NCI-H1048 (cell line): ENCODE measurements at places on chromosomes 1 and 21.

DNA sequence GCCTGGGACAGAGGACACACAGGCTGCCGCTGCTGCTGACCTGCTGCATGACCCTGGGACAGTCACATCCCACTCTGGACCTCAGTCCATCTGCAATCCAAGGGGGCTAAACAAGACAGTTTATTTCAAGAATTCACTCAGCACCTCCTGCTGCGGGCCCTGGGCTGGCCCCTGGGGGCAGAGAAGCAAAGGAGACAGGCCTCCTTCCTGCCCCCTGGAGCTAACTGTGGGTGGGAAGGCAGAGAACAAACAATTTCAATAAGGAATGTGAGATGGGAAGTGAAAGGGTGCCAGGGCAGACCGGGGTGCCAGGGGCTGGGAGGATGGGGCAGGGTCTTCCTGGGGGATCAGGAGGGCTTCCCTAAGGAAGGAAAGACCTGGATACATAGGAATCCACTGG, 60.0 kb downstream of the TAS1R2 start:
- DNase-seq = no peak

- DNase-seq = no peak
Measured at GRCh38 chr1:172421974-172422604, 1.6 kb downstream of the C1orf105 start.

GRCh38 chr21:34243562-34243961, 120.2 kb upstream of the KCNE2 start:
- no peak for DNase-seq

GRCh38 chr1:30807318-30808066, 49.9 kb upstream of the LAPTM5 start:
- peak; percentile 34 for DNase-seq

DNA sequence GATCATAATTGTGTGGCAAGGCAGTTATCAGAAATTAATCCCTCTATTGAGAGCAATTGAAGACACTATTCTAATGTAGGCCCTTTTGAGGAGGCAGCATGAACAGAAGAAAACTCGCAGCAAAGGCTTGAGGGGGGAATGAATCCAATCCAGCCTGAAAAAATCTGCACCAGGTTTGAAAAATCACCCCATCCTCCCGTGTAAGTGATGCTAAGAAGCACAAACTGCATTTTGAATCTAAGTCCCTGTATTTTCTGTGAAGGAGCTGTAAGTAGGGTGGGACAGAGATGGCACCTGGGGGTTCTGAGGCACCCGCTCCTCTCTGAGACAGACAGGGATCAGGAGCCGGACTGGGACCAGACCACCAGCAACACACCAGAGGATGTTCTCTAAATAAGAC, at the start of gene CRB1:
Gene CRB1 (plus strand): TSS at position 241 of the 400 bp plus-strand sequence. CDS start 161 bp downstream, outside the sequence.
- DNase-seq = no peak

DNA sequence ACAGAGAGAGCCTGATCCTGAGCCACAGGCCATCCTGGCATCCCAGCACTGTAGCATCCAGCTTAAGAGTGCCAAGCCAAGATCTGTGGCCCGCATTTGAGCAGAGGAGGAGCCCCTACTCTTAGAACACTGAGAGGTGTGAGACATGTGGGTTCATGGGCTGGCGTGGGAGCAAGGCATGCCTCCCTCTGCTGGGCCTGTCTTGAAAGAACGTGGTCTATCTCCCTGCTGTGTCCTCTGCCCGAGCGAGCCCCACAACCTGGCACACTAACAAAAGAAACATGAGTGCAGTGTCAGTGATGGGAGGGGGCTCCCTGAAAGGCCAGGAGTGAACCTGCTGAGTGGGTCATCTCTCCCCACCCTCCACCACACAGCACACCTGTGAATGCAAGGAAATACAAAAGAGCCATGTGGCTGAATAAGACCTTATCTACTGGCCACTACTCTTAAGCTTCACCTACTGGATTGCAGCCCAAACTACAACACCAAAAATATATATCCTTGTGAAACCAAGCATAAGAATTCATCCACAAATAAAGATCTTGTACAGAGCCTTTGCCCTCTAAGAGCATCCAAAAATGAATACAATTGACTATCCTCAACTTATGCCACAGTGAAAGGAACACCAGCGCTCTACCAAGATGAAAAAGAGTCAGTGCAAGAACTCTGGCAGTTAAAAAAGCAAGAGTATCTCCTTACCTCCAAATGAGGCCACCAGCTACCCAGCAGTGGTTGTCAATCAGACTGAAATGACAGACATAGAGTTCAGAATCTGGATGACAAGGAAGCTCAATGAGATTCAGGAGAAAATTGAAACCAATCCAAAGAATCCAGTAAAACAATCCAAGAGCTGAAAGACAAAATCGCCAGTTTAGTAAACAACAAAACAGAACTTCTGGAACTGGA, 259.4 kb upstream of the DAB1 start:
- DNase-seq = no peak

DNA sequence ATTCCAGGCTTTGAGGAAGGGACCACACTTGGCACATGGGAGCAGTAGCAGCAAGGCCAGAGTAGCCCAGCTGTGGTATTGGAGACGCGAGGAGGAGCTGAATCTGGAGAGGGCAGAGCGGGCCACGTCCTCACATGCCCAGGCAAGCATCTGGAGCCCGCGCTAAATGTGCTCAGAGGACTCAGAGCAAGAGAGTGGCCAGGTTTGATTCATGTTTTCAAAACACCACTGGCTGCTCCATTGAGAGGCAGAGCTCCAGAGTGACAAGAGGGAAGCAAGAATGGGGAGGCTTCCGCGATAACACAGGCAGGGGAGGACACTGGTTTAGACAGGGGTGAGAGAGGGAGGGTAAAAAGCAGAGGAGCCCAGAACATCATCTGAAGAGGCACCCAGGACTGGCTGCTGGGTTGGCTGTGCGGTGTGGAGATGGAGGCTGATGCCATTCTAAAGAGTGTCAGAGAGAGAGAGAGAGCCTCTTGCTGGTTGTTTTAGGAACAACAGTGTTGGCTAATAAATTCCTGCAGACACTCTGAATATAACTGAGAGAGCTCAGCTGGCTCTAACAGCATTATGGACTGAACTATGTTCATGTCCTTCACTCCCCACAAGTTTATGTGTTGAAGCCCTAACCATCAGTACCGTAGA, 32.3 kb downstream of the RCAN1 start:
- no peak for DNase-seq

- DNase-seq = no peak
Measured at GRCh38 chr1:180815188-180815587, 97.5 kb upstream of the KIAA1614 start.

- DNase-seq = no peak
Measured at GRCh38 chr1:19273106-19273843, 15.3 kb downstream of the AKR7A3 start.

DNA sequence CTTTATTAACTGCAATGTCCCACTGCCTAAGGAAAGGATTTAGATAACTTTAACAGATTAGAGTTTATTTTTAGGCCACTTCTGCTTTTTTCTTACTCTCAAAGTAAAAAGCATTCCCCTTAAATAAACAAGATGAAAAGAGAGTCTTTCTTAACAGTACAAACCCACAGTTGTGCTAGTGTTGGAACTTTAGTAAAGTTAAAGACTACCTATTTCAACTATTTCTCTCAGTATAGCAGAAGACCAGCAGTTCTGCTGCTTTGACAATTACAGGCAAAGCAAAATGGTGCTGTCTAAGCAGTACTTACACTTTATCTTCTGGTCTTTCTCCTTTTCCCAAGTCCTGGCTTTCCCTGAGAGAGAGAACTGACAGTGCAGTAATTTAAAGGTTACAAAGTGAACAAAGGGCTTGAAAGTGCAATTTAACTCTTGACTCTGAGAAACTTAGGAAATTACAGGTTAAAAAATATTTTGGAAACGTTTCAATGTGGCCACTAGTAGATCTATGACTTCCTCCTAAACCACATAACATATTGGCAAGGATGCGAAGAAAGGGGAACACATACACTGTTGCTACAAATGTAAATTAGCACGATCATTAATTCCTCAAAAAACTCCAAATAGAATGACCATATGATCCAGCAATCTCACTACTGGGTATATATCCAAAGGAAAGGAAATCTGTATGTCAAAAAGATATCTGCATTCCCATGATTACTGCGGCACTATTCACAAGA, 135.4 kb upstream of the POGK start:
- no peak for DNase-seq

DNA sequence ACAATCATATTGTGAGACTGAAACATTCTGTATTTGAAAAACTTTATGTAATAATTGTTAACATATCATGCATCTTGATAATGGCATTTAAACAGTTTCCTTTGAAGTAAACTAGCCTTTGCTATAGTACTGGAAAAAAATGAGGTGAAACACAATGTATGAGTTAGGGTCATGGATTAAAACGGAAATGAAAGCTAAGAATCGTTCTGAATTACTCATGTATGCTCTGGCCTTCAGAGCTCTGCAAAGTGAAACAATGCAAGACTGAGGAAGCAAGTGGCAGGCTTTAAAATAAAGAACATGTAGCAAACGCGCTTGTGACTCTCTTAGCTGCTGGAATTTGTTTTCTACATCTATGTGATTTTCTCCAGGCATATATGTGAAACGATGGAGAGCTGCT, 317.1 kb downstream of the DPYD start:
- DNase-seq = no peak

DNA sequence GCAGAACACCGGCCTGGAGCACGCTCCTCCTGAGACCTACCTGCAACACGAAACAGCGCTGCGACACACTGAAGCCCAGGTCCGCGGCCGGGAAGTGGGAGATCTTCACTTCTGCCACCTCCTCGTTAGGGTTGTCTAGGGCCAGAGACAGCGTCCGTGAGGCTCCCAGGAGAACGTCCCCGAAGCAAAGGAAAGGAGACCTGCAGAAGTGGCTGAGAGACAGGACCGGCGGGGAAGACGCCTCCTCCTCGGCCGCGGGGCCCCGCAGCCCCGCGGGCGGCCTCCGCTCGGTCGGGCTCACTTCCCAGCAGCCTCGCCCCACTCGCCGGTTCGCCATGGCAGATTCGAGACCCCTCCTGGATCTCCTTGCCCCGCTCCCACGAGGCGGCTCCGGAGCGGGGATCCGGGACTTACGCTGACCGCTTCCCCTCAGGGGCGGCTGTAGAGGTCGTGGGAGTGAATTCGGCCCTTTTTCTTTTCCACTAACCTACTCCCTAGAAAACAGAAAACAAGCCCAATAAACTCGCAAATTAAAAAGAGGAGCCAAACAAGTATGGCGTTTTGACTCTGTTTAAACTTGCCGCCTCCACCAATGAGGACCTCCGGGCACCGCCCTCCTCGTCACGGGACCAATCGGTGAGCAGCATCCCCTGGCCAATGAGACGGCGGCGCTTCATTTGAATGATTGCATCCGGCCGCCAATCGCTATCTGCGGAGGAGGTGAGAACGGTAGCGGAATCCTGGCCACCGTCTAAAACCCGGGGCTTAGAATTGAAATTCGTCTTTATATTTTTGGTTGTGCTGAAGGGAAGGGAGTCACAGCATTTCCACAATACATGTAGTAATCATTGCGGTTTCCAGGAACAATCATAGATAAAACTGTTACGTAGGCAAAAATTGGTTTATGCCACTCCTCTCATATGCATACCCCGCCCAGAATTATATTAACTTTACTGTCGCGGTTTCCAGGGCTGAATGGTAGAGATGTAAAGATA, at the start of gene ASPM:
Gene ASPM (minus strand): TSS at position 569 of the 995 bp plus-strand sequence. CDS start 232 bp downstream, at position 337.
- DNase-seq = peak; percentile 98

- no peak for DNase-seq
Measured at GRCh38 chr21:45376459-45377324, 28.3 kb upstream of the COL18A1 start.

GRCh38 chr1:109198043-109198695, 15.5 kb upstream of the SARS1 start:
- DNase-seq = no peak

GRCh38 chr1:162324396-162324795, 52.3 kb downstream of the SPATA46 start:
- no peak for DNase-seq

DNA sequence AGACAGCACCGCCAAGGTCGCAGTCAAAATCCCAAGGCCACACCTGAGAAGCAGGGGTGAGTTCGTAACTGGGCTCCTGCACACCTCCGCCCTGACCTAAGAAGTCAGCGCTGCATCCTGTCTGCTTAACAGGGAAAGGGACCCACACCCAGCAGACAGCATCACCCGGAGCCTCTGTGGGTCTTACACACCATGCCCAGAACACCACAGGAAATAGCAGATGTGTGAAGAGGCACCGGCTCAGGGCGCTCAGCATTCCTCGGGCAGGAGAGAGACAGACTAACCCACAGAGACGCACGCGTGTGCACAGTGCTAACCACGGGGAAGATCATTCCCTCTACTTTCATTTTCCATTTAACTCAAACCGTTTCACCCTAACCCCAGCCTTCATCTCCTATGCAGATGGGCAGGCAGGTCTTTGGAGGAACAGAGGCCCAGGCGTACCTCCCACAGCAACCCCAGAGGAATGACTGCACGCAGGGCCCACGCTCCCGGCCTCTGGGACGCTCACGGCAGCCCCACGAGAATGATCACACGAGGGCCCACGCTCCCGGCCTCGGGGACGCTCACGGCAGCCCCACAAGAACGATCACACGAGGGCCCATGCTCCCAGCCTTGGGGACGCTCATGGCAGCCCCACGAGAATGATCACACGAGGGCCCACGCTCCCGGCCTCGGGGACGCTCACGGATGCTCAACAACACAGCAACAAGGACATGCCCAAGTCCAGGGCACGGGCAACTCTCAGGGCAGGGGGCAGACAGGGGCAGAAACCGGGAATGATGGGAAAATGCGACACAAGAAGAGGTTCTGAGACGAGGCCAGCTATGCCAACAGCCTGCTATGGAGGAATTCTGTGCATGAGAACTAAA, 20.9 kb downstream of the POFUT2 start:
- no peak for DNase-seq

- DNase-seq = no peak
Measured at GRCh38 chr1:154683820-154684219, 75.8 kb upstream of the ADAR start.

DNA sequence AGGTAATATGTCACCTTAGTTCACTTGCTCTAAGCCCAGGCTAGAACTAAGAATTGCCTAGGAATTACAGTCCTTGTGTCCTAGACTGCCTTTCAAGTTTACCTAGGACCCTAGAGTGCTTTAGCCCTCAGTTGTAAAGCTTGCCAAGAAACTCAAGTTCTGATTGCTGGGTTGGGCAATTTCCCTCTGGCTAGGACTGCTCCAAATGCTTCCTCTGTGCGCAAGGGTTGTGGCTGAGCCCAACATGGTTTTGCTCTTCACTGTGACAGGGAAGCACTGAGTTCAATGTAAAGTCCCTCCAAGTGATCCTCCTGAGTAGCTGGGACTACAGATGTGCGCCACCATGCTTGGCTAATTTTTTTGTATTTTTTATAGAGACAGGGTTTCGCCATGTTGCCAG, 102.3 kb upstream of the NEK7 start:
- no peak for DNase-seq

DNA sequence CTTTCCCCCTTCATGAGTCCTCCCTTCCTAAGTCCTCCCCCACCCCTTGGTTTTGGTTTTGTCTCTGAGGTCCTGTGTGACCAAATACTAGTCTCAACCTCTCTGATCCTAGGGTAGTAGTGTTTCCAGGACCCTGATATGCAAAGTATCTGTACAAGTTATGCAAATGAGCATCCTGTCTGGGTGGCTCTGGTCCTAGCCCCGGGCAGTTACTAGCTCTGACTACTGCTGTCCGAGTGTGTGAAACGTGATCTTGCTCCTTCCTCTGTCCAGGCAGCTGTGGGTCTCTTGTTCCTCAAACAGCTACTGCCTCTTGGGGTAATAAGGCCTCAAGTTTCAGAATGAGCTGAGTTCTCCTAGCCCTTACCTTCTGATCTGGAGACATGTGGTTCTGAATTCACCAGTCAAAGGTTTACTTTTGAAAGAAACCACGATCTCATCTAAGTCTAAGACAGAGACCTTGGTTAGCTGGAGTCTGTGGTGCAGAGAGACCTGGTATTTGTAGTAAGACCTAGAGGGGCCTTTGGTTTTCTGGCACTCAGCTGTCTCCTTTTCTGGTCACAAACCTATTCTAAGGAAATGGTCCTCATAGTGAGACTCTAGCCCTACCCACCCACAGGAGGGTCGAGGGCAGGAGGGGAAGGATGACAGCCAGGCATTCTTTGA, 31.0 kb upstream of the IL19 start:
- peak; percentile 85 for DNase-seq
